ENCODE measurements at places on chromosomes 3 and 15. TPM values are rescaled to one million over a fixed set of nuclear protein-coding genes. Genes with fewer than 3 reads are reported as not detected.

Gene CHRD
- polyA plus RNA-seq, result 23.7 TPM

Gene HESX1
- 2.1 TPM for polyA plus RNA-seq

Gene CHDH
- 8.6 TPM for polyA plus RNA-seq

Gene TM4SF18
- 9.8 TPM for polyA plus RNA-seq

Gene ILDR1
- 0.15 TPM for polyA plus RNA-seq

Gene SLC22A14
- polyA plus RNA-seq, result 0.75 TPM

Gene NME9
- polyA plus RNA-seq, result 9.6 TPM

All from spinal cord (tissue), 10 donors.